ENCODE measurements at places on chromosomes 1 and 21.

DNA sequence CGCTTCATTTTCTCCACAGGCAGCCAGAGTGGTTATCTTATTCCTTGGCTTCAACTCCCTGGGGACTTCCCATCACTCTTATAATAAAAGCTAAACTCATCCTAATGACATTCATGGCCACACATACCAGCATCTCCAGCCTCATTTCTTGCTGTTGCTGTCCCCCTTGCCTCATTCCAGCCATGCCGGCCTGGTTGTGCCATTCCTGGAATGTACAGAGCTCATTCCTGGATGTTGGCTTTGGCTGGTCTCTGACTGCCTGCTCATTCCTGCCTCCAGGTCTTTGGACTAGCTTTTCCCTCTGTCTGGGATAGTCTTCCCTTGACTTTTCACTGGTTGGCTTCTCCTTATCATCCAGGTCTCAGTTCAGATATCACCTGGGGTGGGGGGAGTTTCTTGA, 2.4 kb upstream of the PEF1 start:
- no peak for DNase-seq

DNA sequence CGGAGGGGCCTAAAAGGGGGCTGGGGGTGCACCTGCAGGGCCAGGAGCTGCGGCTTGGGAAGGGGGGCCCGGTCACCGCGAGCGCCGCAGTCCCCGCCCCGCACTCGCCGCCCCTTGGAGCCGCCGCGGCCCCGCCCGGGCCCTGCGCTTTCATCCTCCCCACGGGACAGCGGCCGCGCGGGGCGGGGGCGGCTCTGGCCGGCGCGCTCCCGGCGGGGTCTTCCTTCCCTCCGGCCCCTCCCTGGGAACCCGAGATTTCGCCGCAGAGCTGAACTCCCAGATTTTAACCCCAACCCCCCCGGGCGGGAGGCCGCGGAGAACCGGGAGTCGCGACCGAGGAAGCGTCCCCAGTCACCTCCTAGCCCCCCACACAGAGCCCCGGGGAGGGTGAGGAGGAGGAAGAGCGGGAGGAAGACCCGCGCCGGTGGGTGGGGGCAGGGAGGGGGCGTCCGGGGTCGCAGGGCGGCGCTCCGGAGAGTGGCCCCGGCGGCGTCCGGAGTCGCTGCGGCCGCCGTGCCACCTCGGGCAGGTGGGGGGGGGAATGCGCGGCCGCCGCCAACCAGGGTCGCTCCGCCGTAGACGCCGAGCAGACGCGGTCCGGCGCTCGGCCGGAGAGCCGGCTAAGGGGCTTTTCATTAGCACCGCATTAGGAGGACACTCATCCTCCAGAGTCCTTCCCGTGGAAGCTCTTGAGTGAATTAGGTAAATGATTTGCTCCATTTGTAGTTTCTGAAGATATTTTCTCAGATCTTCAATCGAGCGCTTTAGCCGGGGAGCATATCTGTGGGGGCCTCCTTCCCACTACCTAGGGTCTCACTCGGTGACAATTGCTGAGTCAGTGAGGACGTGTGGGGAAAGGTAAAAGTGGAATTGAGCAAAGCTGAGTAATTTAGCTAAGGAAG, 31.6 kb upstream of the NFIA start:
- DNase-seq: no peak

DNA sequence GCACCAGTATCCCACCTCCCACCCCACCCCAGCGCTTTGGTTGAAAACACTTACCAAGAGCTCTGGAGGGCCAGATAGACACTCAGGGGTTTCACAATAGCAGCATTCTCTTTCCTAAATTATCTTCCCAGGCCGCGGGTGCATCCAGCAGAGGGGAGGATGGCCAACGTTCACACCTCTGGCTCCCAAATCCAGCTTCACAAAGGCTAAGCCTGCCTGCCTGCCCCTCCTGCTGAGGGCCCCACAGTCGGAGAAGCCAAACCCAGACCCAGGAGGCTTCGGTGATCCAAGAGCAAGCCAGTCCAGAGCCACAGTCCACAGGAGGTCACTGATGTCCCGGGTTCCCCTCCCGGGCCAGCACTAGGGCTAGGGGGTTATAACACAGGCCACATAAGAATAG, 231.9 kb downstream of the TRABD2B start:
- DNase-seq: no peak

DNA sequence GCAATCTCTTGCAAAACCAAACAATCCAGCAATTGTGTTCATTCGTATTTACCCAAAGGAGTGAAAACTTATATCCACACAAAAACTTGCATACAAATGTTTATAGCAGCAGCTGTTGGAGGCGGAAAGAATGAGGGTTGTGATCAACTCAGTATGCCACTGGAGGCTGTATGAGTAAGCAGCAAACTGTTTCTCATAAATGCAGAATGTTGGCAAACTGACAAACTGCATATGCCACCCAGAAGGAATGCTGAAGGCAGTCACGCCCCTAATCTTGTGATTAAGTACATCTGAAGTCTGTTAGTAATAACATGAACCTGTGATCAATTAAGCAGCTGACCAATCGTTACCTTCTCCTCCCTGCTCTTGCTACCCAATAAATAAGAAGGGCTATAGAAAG, 60.5 kb upstream of the CR2 start:
- DNase-seq: no peak

DNA sequence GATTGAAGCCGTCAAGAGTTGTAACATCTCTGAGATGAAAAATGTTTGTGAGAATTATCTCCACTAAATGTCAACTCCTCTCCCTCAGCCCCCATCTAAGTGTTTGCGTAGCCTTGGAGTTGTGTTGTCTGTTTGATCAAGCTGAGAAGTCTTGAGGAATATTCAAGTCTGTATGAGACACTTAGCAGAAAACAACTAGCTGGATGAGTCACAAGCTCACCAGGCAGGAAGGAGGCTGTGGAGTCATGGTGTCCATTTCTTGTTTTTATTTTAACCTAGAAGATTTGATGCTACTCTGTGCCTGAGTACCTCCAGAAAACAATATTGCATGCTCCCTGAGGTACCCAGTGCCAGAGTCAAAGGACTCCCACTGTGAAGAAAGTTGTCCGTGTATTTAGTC, 211.6 kb upstream of the PLXNA2 start:
- no peak for DNase-seq

- DNase-seq: no peak
Measured at GRCh38 chr1:219120624-219121544, 52.8 kb upstream of the LYPLAL1 start.

DNA sequence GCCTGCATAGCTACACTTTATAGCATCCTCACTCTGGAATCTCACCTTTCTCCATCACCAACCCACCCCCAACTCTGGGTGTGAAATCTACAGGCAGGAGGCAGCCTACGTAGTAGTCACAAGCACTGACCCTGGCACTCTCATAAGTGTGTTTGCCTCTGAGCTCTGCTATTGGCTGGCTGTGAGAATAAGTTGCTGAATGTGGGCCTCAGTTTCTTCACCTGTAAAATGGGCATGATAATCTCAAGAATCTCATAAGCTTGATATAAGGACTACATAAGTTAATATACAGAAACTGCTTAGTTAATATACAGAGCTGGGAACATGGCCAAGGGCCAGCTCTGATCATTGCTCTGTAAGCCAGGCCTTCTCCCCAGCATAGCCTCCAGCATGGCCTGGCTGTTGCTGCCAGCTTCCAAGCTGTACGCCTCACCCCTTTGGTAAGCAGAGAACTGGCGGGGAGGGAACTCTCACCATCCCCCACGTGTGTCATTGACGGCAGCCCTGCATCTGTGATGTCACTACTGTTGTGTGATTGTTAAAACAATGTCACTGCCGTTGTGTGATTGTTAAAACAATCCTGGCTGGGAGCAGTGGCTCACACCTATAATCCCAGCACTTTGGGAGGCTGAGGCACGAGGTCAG, 53.3 kb downstream of the SYF2 start:
- no peak for DNase-seq

- DNase-seq: no peak
Measured at GRCh38 chr1:172266528-172267174, 153.8 kb upstream of the C1orf105 start.

- DNase-seq: no peak
Measured at GRCh38 chr1:71522721-71523120, 441.9 kb upstream of the ZRANB2 start.

Data from activated CD8-positive, alpha-beta memory T cell treated with anti-CD3 and anti-CD28 coated beads for 1 hour (primary cell).